ENCODE measurements at places on chromosomes 2 and 18.

DNA sequence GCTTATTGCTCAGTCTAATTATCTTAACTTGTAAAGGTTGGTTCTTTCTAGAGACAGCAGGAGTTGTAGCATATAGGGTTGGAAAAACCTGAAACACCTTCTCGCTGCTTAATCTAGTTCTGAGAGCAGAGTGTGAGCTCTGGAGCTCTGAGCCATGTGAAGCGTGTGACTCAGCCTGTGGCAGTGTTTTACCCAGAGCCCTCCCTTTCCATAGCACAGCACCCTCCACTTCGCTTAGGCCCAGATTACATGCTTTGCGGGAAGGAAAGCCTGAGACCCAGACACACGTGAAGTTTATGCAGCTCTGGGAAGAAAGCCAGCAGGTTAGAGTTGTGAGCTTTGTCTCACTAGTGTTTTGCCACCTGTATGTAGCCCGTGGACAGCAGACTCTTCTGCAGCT, 74.5 kb downstream of the INPP4A start:
- no peak for DNase-seq

- DNase-seq, result no peak
Observed at GRCh38 chr18:10971717-10972116, 177.7 kb downstream of the PIEZO2 start.

GRCh38 chr2:127125821-127126220, 18.9 kb upstream of the BIN1 start:
- DNase-seq, result no peak

DNA sequence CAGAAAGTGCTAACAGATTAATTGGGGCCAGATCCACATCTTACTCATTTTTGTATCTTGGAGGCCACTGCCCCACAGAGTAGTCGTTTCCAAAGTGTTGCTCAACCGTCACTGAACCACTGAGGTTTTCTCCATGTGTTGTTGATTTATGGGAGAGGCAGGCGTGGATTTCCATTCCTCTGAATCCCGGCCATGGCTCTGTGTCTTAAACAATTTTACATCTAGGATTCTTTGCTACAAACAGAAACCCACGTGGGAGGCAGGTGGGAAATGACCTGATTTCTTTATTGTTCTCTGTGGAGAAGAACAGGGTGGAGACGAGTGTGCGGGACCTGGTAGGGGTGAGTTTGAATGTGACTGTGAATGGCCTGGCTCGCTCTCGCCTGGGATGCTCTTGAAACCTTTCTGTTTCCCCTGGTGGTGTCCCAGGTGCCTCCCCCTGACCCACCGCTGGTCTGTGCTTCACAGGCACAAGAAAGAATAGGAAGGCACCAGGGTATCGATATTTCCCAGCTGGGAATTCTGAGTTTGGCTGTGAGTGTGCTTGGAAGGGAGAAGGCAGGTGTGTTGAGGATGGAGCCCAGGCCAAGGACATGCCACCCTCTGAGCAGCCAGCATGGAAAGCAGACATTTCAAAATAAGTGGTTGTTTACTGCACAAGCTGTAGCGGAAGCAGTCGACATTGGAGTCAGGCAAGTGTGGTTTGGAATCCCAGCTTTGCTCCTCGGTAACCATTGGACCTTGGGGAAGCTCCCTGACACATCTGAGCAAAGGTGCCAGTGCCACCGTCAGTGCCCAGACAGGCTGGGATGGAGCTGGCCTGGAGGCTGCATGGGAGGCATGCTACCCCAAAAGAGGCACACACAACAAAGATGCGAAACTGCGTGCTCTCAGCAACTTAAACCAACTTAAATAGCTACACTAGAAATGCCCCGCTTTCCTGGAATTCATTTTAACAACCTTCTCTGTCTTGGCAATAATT, 50.0 kb downstream of the LPIN1 start:
- no peak for DNase-seq

DNA sequence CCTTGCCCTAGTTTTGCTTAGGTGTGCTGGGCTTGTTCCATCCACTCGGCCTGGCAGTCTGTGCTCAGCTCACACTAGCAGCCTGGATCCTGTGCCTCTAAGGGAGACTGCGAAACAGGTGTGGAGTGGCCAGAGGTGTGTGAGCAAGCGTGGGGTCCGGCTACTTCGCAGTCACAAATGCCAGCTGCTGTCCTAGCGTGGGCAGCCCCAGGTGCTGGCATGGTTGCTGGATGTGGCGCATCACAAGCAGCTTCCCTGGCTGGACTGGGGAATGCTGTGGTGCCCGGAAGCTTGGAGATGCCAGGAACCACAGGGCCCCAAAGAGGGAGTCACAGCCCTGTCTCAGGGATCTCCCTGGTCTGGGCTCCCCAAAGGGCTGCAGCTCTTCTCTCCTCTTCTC, 119.0 kb upstream of the TMEFF2 start:
- no peak for DNase-seq

DNA sequence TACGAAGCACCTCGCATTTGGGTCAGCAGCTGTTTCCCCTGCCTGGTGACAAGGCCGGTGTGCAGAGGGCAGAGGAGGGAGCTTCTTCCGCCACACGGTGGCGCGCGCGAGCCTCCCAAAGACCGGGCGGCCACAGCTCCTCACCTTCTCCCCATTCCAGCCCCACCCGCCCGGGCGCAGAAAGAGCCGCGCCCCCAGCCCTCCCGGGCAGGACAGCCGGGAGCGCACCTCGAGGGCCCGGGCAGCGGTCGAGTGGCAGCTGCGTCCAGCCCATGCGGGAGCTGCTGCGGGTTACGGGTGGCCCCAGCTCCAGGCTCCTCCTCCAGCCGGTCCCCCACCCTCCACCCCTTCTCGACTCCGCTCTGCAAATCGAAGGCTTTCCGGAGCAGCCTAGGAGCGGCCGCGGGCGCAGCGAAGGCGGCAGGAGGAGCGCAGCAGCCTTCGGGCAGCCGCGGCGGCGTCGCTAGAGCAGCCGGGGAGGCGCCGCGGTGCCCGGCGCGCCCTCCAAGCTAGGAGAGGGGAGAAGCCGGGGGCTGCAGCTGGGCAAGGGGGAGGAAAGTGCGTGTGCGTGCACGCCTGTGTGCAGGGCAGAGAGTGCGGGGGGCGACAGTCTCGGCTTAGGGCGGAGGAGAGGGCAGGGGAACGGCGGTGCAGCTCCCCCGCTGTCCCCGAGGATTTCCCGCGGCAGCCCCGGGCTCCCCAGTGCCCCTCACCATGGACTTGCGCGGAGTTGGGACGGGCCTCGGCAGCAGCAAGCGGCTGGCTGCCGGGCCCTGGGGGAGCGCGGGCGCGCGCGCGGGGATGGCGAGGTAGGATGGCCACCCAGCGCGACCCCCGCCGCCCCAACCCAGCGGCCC, at the start of gene CCDC85A:
CCDC85A (plus strand) TSS at position 348 of the 857 bp plus-strand sequence. CDS start 635 bp downstream, outside the sequence.
- peak; percentile 77 for DNase-seq

DNA sequence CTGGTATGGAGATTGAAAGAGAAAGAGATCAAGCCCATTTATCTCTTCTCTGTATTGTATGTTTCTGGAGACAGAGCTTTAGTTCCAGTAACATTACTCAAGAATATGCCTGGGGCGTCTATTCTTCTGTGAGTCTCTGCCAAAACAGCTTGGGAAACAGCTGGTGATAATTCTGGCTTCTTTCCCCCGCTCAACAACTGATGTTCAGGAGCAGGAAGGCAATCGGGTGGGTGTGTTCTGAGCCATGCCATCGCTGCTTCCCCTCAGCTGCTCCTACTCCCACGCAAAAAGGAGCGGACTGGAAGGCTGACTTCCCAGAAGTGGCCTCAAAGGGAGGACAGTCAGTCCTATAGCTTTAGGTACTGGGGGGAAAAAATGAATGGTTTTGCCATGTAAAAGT, 695.1 kb downstream of the PLCL1 start:
- DNase-seq, result no peak

GRCh38 chr2:74577448-74577847, 22.9 kb downstream of the DOK1 start:
- DNase-seq, result no peak

- no peak for DNase-seq
Observed at GRCh38 chr18:59706499-59706898, 9.3 kb upstream of the CCBE1 start.

DNA sequence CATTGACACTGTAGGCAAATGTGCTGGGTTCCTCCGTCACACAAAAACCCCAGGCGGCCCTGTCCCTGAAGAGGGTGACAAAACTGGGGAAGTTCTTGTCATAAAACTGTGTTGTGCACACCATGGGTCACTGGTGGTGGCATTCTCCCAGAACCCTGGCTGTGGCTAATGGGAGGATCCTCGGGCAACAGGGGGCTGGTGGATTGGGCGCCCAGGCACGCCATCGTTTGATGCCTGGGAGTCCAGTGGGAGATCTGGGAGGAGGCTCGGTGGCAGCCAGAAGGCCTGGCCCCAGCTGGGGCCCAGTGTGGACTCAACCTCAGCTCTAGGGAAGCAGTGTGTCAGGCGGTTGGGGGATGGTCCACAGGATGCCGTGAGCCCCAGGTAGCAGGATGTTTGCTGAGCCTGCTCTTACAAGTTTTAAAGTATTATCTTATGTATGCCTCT, 140.7 kb downstream of the ACOXL start:
- DNase-seq, result no peak

DNA sequence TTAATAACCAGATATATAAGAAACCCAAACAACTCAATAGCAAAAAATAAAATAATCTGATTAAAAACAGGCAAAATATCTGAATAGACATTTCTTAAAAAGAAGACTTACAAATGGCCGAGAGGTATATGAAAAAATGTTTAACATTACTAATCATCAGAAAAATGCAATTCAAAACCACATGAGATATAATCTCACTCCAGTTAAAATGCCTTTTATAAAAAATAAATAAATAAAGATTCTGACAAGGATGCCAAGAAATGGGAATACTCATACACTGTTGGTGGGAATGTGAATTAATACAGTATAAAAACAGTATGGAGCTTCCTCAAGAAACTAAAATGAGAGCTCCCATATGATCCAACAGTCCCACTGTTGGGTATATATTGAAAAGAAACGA, 33.9 kb upstream of the BMP10 start:
- DNase-seq, result no peak

- peak; percentile 57 for DNase-seq
Observed at GRCh38 chr2:3222636-3223035, 155.0 kb downstream of the EIPR1 start.

DNA sequence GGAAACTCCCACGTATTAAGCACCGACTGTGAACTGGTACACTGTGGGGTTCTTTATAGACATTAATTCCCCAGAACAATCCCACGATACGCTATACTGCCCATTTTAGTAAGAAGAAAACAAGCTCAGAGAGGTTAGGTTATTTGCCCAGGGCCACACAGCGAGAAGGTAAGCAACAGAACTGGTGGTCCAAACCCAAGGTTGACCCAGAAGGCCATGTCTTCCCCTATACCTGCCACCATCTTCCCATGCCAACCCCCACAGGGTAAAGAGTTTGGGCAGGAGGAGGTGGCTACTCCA, 69.9 kb downstream of the MARCO start:
- DNase-seq, result no peak

GRCh38 chr2:88697370-88698026, 6.0 kb downstream of the RPIA start:
- DNase-seq, result no peak

- no peak for DNase-seq
Observed at GRCh38 chr2:153077311-153077710, 358.9 kb downstream of the ARL6IP6 start.

- DNase-seq, result no peak
Observed at GRCh38 chr2:36664696-36665076, 31.8 kb upstream of the VIT start.

- DNase-seq, result peak; percentile 65
Observed at GRCh38 chr18:49819823-49820671, 6.7 kb upstream of the ACAA2 start.

DNA sequence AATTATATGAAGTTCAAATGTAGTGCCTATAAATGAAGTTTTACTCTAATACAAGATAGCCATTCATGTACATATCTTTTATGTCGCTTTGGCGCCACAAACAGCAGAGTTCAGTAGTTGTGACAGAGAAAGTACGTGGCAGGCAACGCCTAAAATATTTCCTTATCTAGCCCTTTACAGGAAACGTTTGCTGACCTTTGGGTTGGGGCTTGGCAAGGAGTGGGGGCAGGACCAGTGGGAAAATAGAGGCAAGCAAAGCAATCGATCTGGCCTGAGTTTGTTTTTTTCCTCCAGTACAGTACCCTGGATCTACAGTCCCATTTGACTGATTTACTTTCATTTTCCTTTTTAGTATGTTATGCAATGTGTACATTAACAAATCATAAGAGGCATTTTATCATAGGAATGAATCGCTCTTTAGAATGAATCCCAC, 13.1 kb downstream of the CCDC68 start:
- DNase-seq, result peak; percentile 43

DNA sequence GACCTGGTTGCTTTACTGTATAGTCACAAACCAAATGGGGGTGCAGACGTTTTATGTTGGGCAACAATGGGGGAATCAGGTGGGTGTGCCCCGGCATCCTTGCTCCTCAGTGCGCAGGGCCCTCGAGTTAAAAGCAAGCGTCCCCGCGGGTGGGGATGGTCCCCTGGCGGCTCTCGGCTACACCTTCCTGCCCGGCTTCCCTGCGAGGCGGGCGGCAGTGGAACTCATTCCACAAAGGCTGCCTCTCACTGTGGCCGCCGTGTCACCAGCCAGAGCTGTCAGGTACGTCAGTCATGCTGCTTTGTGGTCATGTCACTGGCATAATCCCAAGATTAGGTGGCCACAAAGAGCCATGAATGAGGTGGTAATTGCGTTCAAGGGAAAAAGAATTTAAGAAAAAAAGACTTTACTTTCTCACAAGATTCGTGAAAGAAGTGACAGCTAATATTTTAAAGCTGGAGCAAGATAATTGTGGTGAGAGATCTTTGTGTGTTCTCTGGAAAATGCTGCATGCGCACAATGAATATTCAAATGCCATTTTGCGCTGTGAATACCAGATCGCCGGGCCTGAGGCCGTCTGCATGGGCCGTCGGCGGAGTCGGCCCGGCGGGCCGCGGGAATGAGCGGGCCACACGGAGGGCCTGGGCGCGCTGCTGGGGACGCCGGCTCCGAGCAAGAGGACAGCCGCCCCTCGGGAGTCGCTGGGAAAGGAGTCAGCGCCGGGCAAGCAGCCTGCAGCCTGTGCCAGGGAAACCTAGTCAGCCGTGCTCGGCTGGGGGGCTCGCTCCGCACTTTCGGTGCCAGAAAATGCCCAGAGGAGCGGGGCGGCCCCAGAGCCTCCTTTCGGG, 82.3 kb upstream of the LDLRAD4 start:
- peak; percentile 30 for DNase-seq

GRCh38 chr2:216651351-216651881, 18.2 kb downstream of the IGFBP2 start:
- no peak for DNase-seq

GRCh38 chr2:71686781-71687180, 233.4 kb downstream of the DYSF start:
- DNase-seq, result no peak

DNA sequence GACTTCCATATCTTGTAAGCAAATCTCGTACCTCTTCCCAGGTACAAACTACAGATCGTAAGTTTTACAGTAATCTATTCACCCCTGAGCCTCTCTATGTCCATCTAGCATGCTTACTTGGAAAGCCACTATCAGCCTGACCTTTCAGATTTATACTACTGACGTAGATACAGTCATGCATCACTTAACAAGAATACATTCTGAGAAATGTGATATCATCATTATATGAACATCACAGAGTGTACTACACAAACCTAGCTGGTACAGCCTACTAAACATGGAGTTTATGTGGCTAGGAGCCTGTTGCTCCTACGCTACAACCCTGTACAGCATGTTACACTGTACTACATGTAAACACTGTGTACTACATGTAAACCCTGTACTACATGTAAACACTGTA, 293.2 kb upstream of the ZNF804A start:
- DNase-seq, result no peak

- no peak for DNase-seq
Observed at GRCh38 chr2:236211296-236211695, 43.1 kb upstream of the GBX2 start.

GRCh38 chr2:234955091-234955591, 3.3 kb downstream of the SH3BP4 start:
- no peak for DNase-seq

GRCh38 chr18:28115149-28115550, 61.8 kb downstream of the CDH2 start:
- no peak for DNase-seq
